NCI-H345 (cell line): ENCODE measurements at places on chromosomes 7 and 10.
A peak's percentile ranks its signal among the peaks of the same experiment; 100 is the strongest.

- DNase-seq: no peak
Observed at GRCh38 chr7:149432121-149432691, 28.7 kb downstream of the ZNF777 start.

- no peak for DNase-seq
Observed at GRCh38 chr7:140638173-140638791, 2.3 kb downstream of the DENND2A start.

- peak; percentile 13 for DNase-seq
Observed at GRCh38 chr10:30553626-30554439, 75.7 kb downstream of the LYZL2 start.

GRCh38 chr10:110304394-110304779 lies 333 bp downstream of the SMNDC1 start:
- DNase-seq: peak; percentile 37

DNA sequence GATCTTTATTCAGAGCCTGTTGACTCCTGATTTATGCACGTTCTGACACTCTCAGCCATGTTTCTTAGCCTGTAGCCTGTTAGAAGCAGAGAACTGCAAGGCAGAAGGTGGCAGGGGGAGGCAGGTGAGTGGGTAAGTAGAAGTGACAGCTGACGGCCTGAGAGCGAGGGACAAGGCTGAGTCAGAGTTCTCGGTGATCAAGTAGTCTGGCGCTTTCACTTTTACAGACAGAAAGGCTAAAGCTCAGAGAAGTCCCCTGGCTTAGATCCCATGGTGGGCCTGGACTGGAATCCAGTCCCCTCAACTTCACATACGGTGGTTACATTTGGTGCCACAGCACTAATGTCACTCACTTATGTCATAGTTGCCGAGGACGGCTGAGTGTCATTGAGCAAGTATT lies 139.0 kb downstream of the TACC2 start:
- DNase-seq: no peak

- no peak for DNase-seq
Observed at GRCh38 chr7:68922850-68923249, 675.4 kb upstream of the AUTS2 start.

GRCh38 chr10:122515588-122516231 lies 44.8 kb upstream of the DMBT1 start:
- no peak for DNase-seq

GRCh38 chr7:52826515-52827265 lies 208.7 kb upstream of the POM121L12 start:
- peak; percentile 9 for DNase-seq

GRCh38 chr7:140249036-140249806 lies 72.4 kb upstream of the KDM7A start:
- DNase-seq: no peak
